Stimulated activated CD8-positive, alpha-beta memory T cell treated with anti-CD3 and anti-CD28 coated beads, Interleukin-15, amount 100 ng/mL, for 24 hours (primary cell): ENCODE measurements at places on chromosomes 16 and 17.

DNA sequence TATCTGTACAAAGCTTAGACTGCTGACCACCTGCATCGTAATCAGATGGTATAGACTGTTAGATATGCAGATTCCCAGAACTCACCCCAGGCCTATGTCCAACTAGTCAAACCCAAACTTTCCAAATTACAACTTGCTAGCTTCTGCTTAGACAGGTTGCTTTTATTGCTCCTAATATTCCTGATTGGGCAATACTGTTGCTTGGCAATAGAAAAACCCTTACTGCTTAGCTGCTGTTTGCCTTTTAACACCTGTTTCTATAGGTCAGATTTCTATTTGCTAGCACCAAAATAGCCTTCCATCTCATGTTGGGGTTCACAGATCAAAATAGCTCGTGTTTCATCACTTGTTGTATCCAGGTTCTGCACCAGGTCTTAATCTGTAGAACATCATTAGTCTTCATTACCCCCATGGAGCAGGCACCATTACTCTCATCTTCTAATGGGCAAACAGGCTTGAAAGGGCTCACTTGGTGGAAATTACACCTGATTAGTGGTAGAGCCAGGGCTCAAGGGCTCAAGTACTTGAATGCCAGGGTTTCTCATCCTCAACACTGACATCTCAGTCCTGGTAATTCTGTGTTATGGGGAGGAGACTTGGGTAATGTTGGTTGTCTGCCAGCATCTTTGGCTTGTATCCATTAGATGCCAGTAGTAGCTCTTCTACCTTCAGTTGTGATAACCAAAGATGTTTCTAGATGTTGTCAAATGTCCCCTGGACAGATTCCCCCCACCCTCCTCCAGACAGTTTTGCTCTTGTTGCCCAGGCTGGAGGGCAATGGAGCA, 2.7 kb downstream of the ZP2 start:
- DNase-seq, result no peak

DNA sequence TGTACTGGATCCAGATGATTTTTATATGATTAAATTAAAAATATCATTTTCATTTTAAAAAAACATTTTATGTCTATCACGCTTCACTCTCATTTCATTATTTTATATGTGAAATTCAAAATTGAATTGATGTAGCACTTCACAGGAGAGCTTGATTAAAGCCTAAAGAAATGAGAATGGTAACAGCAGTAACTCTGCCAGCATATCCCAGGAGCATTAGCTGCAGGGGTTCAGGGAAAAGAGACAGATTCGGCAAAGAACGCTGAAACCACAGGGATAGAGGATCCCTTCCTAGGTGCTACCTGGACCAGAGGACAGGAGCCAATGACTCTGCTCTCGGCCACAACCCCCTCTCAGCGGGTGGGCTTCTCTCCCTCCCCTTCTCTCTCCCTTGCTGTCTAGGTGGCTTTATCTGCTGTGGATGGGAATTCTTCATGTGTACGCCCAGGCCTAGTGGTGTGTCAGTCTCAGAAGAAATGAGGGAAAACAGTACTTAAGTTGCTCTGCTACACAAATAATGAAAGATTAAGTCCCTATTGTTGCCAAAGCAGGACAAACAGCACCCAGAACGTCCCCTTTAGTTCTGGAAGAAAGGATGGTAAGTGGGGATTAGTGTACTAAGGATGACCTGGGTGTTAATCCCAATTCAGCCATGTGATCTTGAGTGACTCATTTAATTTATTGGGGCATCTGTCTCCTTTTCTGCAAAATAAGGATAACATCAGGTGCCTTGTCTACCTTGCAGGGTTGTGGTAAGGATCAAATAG, 123.3 kb downstream of the CDK5R1 start:
- DNase-seq, result no peak

DNA sequence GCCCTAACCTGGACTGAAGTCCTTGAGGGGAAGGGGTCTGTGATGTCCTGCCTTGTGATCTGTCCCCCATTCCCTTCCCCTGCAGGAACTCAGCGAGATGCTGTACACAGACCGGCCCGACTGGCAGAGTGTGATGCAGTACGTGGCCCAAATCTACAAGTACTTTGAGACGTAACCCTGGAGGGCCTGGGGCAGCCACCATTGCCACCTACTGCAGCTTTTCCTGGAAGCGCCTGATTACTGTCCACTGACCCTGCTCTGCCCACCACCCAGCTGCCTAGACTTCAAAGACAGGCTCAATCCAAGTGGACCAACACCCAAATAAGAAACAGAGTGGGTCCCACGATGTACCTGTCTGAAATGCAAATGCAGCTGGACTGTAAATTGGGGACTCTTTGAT, 153.4 kb downstream of the LGALS9B start:
- no peak for DNase-seq

GRCh38 chr17:39706921-39707337, 7.1 kb downstream of the ERBB2 start:
- DNase-seq, result no peak

DNA sequence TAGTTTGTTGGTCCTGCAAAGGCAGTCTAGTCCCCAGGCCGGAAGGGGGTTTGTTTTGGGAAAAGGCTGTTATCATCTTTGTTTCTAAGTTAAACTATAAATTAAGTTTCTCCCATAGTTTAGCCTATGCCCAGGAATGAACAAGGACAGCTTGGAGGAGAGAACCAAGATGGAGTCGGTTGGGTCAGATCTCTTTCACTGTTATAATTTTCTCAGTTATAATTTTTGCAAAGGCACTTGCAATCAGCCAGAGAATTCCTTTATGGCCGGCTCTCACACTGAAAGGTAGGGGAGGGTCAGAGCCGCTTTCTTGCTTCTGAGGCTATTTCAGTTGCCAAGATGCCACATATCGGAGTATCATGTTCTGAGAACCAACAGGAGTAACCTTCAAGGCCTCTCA, 59.2 kb upstream of the ATF7IP2 start:
- no peak for DNase-seq

DNA sequence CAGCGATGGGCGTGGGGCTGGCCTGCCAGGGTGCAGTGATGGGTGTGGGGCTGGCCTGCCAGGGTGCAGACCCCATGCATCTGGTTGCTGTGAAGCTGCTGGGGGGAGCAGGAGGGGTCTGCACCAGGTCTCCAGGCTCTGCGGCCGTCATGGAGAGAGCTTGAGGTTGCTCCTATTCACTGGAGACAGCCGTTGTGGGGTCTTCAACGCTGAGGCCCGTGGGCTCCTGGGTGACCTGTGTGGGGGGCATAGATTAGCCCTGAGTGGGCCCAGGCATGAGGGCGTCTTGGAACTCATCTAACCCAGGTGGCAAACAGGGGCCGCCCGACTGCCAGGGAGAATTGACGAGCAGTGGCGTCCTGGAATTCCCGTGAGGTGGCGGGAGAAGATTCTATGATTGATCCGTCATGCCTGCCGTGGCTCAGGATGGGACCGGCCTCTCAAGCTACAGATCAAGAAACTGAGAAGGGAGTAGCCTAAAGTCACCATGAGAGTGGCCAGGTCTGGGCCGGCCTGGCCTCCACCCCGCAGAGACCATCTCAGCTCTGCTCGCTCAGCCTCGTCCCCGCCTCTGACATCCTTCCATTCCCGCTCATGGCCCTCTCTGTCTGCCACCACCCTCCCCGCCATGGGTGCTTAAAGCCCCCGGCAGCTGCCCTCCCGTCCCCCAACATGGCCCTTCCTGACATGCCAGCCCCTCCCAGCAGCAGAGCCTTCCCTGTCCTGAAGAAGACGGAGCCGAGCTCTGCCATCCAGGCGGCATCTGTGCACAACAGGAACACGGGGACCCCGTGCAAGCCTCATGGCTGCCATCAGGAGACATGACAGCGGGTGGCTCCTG, 50.7 kb upstream of the ACSF3 start:
- DNase-seq, result no peak

DNA sequence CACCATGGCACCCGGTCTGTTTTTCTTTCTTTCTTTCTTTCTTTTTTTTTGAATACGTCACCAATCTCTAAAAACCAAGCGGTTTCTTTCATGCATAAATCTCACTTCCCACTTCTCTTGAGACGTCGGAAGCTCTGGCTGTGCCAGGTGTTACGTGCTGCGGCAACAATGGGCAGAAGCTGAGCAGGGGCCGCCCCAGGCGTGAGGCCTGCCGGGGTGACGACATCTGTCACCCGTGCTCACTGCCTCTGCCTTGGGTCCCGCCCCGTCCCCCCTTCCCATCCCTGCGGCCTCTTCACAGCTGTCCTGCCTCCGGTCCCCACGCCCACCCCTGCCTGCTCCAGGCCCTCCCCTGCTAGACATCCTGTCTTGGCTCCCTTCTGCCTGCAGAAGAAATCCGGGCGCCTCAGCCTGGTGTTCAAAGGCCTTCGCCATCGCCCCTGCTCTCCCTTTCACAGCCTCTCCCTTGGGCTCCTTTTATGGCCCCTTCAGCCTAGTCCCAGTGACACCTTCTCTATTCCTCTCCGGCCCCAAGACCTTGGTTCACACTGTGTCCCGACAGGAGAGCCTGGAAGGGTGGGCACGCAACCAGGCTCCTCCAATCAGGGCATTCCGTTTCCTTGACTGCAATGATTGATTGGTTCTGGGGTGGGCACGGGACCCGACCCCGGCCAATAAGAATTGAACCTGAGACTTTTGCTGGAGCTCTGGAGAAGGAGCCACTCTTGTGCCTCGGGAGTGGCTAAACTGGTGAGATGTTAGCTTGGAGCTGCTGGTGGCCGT, 4.8 kb downstream of the P2RX1 start:
- no peak for DNase-seq

- no peak for DNase-seq
Measured at GRCh38 chr17:80146121-80147034, 550 bp downstream of the EIF4A3 start.

DNA sequence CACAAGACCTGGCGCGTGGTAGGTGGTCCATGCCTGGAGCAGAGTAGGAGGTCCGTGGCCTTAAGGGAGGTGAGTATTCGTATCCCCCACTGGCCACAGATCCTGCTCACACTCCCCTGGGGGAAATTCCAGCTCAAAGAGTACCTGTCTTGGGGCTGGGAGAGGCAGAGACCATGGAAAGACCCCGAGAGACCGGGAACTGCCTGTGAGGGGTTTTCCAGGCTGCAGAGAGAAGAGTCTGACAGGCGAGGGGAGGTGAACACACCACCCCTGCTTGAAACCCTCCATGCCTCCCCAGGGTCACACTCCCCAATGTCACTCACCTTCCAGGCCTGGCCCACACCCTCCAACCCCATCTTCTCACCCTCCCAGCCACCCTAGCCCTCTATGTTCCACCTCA, 12.6 kb upstream of the SNN start:
- no peak for DNase-seq
